ENCODE measurements at places on chromosomes 1 and 21.

- no peak for DNase-seq
These were observed 41.5 kb downstream of the CEP350 start for GRCh38 chr1:179996099-179996498.

- no peak for DNase-seq
These were observed 57.4 kb downstream of the B3GALT5 start for GRCh38 chr21:39669976-39670661.

GRCh38 chr1:204529371-204529895 lies 13.2 kb downstream of the MDM4 start:
- DNase-seq = no peak

DNA sequence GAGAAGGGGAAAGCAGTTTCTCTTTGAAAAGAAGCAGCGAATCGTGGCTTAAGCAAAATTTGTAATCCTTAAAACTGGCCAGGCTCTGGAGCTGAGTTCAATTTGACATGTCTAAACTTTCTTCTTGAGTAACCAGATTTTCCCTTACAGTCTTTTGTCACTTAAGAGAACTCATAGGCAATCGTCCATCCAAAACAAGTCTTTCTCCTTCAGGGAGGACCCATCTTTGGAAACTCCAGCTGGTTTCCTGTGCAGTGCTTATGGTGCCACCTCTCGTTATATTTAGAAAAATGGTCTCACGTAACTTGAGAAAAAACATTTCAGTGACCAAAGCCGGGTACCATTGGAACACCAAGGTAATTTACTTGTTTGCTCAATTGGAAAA lies 1.8 kb upstream of the PTTG1IP start:
- no peak for DNase-seq

- no peak for DNase-seq
These were observed 8.3 kb downstream of the RASAL2 start for GRCh38 chr1:178102218-178102617.

- DNase-seq = no peak
These were observed 33.4 kb upstream of the CITED4 start for GRCh38 chr1:40895601-40896000.

DNA sequence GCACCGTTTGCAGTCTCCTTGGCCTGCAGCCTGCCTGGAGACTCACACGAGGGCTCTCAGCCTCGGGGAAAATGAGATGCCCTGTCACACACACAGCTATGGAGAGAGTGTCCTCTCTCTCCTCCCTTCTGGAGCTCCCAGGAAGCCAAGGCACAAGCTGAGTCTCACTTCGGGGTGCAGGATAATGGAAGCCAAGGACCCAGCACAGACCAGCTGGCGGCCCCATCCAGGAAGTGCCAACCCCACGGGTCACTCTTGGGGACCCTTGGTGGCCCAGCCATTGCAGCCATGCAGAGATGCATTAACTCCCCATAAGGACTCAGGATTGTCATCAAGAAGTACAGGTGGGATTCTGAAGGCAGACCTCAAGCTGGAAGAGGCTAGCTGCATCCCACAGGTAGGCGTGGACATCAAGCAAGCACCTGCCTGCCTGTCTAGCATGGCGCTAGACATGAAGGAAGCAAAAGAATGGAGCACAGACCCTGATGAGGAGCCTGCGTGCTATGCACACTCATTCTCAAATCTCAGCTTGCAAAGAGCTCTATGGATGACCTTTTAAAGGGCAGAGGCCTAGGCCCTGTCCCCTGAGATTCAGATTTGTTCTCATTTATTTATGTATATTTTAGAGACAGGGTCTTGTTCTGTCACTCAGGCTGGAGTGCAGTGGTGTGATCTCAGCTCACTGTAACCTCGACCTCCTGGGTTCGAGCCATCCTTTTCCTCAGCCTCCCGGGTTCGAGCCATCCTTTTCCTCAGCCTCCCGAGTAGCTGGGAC lies 49.9 kb downstream of the IRF2BP2 start:
- DNase-seq = no peak

- DNase-seq = no peak
These were observed 69.7 kb downstream of the GALNT2 start for GRCh38 chr1:230136453-230137336.

DNA sequence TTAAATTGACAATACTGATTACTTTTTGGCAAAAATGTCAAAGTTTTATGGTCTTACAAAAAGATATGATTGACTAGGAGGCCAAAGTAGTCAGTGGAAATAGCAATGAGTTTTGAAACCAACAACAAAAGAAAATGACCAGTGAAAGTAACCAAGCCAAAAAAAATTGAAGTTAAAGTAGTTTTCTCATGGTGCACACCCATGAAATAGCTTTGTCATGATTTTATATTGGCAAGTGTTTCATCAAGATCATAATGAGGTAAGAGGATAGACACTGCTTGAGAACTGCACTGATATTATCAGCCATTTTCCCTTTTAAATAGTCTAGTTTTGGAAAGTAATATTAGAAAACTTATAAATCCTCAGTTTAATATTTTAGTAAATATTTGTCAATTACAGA lies 206.2 kb upstream of the ADAMTS5 start:
- DNase-seq = no peak

DNA sequence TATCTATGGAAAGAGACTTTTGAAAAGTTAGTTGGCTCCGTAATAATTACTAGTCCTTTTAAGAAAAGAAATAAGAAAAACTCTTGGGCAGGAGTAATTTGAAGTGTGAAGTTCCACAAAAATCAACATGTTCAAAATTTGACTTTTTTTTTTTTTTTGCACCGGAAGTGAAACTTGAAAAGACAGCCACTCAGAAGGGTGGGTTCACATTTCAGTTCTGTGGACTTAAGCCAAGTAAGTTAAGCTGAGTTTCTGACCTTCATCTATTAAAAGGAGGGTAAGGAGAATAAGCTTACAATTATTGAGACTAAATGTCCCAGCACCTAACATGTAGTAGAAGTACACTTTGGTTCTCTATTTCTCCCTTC lies 11.0 kb downstream of the RO60 start:
- DNase-seq = no peak
